NCI-H2107 (cell line): ENCODE measurements at places on chromosomes 4 and X.

DNA sequence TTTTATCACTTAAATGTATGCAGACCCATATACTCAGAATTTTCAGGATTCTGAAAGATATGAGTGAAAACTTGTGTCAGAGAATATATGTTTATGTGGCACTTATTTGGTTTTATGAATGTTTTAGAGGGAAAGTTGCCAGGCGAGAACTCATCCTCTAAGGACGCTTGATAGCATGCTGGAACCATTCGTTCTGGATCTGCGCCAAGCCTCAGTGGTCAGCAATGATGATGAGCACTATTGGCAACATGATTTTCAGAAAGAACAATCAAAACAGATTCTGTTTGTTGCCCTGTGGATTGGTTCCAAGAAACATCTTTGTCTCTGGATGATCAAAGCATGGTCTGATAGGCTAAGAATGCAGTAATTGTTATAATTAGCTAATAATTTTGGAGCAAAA lies 32.1 kb upstream of the RAPGEF2 start:
- no peak for DNase-seq

GRCh38 chr4:15366721-15367120 lies 61.1 kb upstream of the C1QTNF7 start:
- DNase-seq, result no peak

DNA sequence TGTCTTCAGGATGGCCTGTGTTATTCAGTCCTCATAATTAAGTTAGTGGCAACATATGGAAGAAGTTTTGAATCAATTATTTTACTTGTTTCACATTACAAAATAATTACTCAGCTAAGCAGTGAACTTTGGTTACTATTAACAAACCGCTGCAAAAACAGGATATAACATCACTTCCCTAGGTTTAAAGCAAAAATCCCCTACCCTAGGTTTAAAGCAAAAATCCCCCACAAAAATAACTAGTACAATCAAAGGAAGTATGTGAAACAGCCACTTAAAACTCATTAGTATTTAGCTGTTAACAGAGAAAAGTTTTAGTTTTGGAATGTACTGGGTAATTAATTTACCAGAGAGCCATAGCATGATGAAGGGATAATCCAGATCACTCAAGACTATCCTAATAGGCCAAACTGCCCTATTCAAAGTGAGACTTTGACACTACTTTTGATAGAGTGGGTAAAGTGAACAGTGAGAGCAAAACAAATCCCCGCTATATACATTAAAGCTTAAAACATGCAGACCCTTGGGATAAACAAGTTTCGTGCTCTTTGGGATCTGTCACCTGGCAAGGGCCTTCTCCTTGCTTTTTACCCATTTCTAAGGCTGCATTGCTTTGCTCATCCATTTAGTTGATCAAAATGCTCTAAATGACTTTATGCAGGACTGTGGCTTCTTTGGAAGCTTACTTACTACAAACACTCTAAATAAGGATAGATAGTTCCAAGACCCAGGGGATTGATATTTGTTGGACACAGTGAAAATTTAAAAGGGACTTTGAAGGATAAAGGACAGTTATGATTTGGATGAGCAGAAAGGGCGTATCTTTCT lies 36.4 kb upstream of the GPR174 start:
- no peak for DNase-seq

- no peak for DNase-seq
Measured at GRCh38 chr4:153257151-153257620, 52.9 kb downstream of the TRIM2 start.

DNA sequence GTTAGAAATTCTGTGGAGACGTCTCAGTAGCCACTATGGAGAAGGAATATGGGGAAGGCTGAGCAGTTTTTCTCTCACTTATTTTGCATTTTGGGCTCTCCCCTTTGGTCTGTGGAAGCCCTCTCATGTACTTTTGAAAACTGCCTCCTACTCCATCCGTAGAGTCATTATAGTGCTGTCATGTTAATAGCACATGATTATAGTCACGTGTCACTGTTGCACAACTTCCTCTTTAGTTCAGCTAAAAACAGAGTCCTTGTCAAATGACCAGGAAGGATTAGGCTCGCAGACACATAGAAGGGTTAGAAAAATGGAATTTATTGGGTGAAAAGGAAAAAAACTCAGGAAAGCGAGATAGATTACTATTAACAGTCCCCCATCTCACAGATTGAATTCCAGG lies 258.2 kb upstream of the CXorf51A start:
- no peak for DNase-seq

- no peak for DNase-seq
Measured at GRCh38 chrX:68084765-68085164, 348.5 kb downstream of the OPHN1 start.
